MCF 10A (cell line): ENCODE measurements at places on chromosomes 3 and 15.

DNA sequence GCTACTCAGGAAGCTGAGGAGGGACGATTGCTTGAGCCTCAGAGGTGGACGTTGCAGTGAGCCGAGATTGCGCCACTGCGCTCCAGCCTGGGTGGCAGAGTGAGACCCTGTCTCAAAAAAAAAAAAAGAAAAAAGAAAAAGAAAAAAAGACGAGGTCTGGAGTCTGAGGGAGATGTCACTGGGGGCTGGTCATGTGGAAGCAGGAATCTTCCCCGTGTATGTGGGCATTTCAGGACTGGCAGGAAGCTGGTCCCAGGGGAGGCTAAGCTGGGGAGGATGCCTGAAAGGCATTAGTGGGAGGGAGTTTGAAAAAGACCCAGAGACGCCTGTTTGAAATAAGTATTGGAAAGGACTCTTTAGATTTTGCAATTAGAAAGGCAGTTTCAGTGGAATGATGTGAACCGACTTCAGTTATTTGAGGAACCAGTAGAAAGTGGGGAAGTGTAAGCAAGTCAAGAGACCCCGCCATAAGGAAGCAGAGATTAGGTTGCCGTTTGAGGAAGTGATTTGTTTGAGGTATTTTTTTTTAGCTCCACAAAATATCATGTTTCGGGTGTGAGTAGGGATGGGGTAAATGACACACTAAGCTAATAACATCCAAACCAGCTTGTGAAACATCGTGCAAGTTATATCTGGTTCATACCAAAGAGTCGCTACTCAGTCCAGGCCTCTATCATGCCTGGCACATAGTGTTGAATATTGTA, 55.5 kb downstream of the ST6GAL1 start:
- H3K27ac ChIP-seq = no peak overlapping the region
- no peak overlapping the region for H3K4me3 ChIP-seq
- no peaks in the 10 kb centered on the region for H3K27me3 ChIP-seq
- peaks cover 1% of the 10 kb centered on the region for H3K4me1 ChIP-seq

DNA sequence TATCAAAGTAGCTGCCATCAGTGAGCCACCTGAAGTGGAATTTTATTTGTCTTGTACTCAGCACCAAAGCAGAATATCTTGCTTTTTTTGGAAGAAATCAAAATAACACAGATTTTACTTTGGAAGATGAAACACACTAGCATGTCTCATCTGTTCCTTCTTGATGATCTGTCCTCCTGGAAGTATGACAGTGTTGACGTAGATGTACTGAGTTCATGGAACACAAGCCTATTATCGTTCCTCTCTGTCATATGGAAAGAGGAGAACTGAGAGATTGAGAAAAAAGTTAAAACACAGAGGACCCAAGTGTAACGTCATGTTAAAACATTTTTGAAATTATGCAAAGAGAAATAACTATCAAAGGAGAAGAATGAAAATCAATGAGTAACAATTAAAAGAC, 340.2 kb downstream of the ROBO2 start:
- H3K4me3 ChIP-seq = no peak overlapping the region
- no peak for DNase-seq
- H3K4me1 ChIP-seq = no peaks in the 10 kb centered on the region
- H3K27me3 ChIP-seq = no peaks in the 10 kb centered on the region

GRCh38 chr3:147924755-147925154, 515.6 kb downstream of the ZIC1 start:
- H3K36me3 ChIP-seq = no peaks in the 10 kb centered on the region
- no peak overlapping the region for H3K4me3 ChIP-seq
- peaks cover 16% of the 10 kb centered on the region for H3K27me3 ChIP-seq
- no peak overlapping the region for H3K27ac ChIP-seq
- H3K4me1 ChIP-seq = no peaks in the 10 kb centered on the region

- no peak overlapping the region for H3K4me3 ChIP-seq
- no peaks in the 10 kb centered on the region for H3K27me3 ChIP-seq
- no peak for DNase-seq
These were observed 86.7 kb downstream of the PIK3R4 start for GRCh38 chr3:130659911-130660310.

GRCh38 chr3:65381496-65382010, 657.2 kb downstream of the MAGI1 start:
- no peak overlapping the region for H3K27ac ChIP-seq
- H3K36me3 ChIP-seq = peaks cover 12% of the 10 kb centered on the region
- H3K27me3 ChIP-seq = no peaks in the 10 kb centered on the region
- no peaks in the 10 kb centered on the region for H3K4me1 ChIP-seq
- no peak overlapping the region for H3K4me3 ChIP-seq

DNA sequence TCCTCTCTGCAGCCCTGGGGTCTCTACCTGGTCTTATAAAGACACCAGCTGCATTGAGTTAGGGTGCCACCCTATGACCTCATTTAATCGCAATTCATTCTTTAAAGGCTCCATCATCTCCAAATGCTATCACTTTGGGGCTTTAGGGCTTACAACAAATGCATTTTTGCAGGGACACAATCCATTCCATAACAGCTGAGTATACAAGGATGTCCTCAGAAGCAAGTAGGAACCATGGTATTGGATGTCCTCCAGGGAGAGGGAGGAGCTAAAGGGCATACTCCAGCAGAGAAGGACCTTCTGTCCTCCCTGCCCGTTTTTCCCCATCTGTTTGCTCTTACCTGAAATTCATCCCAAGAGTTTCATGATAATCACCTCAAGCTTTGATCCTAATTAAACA, 30.3 kb downstream of the UMPS start:
- H3K36me3 ChIP-seq = peaks cover 24% of the 10 kb centered on the region
- peak; percentile 26 for DNase-seq
- peaks cover 4% of the 10 kb centered on the region for H3K4me1 ChIP-seq
- no peaks in the 10 kb centered on the region for H3K27me3 ChIP-seq

GRCh38 chr3:183534249-183534648, 21.3 kb downstream of the KLHL6 start:
- H3K27me3 ChIP-seq = peaks cover 44% of the 10 kb centered on the region
- DNase-seq = no peak
- no peak overlapping the region for H3K27ac ChIP-seq

DNA sequence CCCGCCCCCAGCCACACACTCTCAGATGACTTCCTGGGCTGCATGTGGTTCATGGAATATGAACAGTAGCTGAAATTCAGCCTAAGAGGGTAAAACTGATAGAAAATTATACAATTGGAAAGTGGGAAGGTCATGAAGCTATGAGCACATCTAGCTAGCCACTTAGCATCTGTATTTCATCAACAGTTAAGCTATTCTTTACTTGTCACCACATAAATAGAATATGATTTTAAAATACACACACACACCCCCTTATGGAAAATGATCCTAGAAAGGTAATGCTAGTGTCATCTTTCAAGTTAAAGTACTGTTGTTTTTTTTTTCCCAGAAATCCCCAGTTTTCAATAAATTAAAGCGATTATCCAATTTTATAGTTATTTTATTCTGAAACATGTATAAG, 3.6 kb downstream of the MAP4 start:
- no peaks in the 10 kb centered on the region for H3K27me3 ChIP-seq
- H3K36me3 ChIP-seq = peaks cover 6% of the 10 kb centered on the region
- peaks cover 33% of the 10 kb centered on the region for H3K4me1 ChIP-seq
- DNase-seq = no peak

DNA sequence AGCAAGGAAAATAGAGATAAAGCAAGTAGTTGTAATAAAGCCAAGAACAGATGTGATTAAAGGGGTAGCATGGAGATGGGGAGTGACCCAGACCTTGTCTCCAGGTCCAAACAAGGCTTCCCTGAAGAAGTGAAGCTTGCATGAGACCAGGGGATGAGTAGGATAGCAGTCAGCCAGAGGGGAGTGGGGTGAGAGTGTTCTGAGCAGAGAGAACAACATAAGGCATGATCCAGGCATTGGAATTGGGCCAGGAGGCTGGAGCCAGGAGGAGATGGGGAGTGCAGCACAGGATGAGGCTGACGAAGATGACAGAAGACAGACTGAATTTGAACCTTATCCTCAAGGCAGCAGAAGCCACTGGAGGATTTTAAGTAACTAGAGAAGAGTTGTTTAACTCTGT, 7.2 kb downstream of the TMOD2 start:
- peak; percentile 48 for DNase-seq
- peaks cover 17% of the 10 kb centered on the region for H3K4me1 ChIP-seq
- peaks cover 2% of the 10 kb centered on the region for H3K27me3 ChIP-seq
- no peaks in the 10 kb centered on the region for H3K36me3 ChIP-seq
